KG1 (cell line): ENCODE measurements at places on chromosomes 4 and X.

- DNase-seq = no peak
These were observed 216.6 kb downstream of the KDR start for GRCh38 chr4:54908763-54909162.

GRCh38 chr4:1735215-1735614 is 13.9 kb downstream of the TACC3 start:
- no peak for DNase-seq

DNA sequence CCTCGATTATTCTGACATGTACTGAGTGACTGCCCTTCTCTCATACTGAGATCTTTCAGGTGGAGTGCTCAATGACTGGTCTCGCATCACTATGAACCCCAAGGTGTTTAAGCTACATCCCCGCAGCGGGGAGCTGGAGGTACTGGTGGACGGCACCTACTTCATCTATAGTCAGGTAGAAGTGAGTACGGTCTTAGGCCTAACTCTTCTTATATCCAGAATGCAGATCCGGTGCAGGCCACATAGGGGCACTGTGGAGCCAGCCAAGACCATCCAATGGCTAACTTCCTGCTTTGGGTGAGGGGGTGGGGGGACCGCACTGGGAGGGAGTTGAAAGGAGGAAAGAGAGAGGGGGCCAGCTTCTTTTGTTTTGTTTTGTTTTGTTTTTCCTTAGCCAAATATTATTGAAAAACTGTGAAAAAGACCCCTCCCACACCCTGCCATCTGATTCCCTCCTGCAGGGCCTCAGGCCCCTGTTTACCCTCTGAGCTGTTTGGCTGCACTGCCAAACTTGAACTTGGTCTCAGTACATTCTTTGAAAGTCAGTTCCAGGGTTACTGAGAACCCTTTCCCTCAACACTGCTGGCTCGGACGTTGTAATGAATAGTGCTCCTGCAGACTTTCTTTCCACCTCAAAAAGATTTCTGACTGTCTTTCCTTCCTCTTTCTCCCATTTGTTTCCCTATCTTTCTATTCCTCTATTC is 16.2 kb downstream of the AWAT2 start:
- DNase-seq = no peak

DNA sequence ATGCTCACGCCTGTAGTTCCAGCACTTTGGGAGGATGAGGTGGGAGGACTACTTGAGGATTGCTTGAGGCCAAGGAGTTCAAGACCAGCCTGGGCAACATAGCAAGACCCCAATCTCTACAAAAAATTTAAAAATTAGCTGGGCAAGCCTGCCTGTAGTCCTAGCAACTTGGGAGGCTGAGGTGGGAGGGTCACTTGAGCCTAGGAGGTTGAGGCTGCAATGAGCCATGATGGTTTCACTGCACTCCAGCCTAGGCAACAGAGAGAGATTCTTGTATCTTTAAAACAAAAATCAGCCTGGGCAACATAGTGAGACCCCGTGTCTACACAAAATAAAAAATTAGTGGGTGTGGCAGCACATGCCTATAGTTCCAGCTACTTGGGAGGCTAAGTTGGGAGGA is 1.9 kb downstream of the ZNF41 start:
- DNase-seq = no peak

DNA sequence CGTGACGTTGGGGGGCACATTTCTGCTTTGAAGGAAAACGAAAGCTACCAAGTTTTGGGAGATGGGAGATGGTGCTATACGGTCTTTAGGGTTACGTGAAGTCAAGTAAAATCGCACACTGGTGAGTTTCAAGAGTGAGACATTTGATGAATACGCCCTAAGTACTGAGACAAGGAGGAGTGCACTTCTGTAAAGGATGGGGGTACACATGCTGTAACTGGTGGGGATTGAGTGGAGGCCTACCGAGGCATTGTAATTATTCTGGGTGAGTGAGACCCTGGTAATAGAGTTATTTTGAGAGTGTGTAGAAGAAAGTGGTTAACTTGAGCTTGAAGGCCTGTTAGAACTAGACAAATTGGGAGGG is 536 bp downstream of the SH3BGRL start:
- DNase-seq = no peak

GRCh38 chr4:48651914-48652313 is 128.2 kb downstream of the FRYL start:
- DNase-seq = no peak

- no peak for DNase-seq
These were observed 160.7 kb downstream of the FHIP1A start for GRCh38 chr4:151569650-151570049.

DNA sequence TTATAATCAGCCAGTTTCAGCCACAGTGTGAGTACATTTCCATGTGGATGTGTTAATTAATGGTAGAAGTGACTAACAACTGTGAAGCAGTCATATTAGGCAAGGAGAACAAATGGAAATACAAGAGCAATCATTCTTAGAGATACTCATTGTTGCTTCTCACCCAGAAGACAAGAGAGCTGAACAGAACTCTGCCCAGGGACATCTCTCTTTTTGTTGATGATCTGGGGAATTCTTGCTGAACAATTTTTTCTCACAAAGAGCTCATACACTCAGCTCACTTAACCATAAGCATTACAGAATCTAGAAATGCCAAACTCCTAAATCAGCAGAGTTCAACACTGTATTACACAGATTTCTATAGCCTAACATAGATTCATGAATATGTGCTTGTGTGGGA is 150.1 kb downstream of the COMMD8 start:
- DNase-seq = no peak

- no peak for DNase-seq
These were observed 562.8 kb upstream of the AADAT start for GRCh38 chr4:170652571-170652970.

- DNase-seq = no peak
These were observed 7.9 kb downstream of the CXCL6 start for GRCh38 chr4:73844345-73844744.

DNA sequence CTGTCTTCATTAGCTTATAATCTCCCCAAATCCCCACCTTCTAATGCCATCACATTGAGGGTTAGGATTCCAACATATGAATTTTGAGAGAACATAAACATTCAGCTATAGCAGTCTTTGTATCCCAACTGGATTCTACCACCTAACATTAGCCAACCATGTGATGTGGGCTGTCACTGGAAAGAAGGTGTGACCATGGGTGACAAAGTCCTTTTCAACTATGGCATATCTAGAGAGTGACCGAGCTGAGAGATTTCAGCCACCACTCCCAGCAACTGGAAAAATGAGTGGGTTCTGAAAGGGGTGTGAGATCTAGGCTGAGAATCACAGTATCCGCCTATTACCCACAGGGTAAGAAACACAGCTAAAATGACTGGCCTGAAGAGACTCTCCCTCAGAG is 22.1 kb downstream of the GABRB1 start:
- DNase-seq = no peak

DNA sequence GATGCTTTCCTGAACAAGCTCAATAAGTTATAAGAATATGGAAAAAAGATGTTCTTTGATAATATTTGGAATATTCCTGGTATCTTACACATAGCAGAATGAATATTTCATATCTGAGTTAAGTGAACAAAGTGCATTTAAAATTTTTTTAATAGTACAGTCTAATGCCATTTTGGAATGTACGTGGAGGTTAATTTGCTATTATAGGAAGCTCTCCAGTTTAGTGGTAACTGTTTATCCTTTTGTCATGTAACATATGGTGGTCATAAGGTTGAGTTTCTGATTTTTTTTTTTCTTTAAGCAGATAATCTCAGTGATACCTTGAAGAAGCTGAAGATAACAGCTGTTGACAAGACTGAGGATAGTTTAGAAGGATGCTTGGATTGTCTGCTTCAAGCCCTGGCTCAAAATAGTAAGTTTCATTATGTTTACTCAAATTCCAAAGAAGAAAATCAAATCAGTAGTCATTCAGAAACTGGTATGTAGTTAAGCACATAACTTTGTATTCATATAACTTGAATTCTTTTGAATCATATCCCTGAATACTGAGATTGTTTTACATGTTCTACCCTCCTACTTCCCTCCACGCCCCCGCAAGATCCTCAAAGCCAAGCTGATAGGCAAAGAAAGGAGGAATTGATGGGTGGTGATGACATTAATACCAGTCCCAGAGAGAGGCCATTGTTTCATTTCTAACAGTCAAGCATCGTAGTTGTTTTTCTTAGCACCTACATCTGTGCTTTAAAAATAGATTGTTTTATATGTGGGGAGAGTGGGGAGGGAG is 32.1 kb downstream of the RAP1GDS1 start:
- no peak for DNase-seq

GRCh38 chr4:48660347-48660746 is 119.7 kb downstream of the FRYL start:
- no peak for DNase-seq

- DNase-seq = peak; percentile 1
These were observed 55.2 kb downstream of the CHST7 start for GRCh38 chrX:46628460-46629371.

GRCh38 chr4:71270901-71271300 is 67.9 kb upstream of the SLC4A4 start:
- DNase-seq = no peak

DNA sequence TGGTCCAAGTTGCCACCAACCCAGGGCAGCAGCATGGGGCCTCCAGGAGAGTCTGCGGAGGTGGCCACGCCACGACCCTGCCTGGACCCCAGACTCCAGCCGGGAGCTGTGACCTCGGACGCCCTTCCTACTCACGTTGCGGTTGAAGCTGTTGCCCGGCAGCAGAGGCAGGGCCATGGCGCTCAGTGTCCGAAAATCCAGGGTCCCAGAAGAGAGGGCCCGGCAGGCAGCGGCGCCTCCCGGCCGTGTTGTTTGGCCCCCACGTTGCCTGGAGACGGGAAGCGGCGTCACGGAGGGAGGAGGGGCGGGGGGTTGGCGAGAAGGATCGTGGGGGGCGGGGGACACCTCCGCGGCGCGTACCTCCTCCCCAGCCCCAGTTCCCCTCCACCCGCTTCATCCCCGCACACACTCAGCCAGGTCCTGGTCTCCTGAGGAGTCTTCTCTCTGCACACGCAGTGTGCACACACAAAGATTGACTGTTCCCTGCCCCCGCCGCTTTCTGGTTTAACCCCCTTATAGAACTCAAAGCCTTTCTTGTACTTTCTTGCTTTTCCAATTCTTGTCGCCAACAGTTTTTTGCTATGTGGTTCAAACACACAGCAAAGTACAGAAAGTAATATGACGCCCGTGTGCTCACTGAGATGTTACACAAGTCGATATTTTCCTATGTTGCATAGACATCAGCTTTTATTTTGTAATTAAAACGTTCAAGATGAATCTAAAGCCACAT is at the start of gene EFHC2:
Gene EFHC2 (minus strand): TSS at position 261 of the 730 bp plus-strand sequence. CDS start 84 bp downstream, at position 177.
- no peak for DNase-seq

GRCh38 chr4:161148051-161148450 is 1015.7 kb downstream of the FSTL5 start:
- no peak for DNase-seq

- DNase-seq = no peak
These were observed 115.3 kb downstream of the AASDH start for GRCh38 chr4:56272003-56272402.

DNA sequence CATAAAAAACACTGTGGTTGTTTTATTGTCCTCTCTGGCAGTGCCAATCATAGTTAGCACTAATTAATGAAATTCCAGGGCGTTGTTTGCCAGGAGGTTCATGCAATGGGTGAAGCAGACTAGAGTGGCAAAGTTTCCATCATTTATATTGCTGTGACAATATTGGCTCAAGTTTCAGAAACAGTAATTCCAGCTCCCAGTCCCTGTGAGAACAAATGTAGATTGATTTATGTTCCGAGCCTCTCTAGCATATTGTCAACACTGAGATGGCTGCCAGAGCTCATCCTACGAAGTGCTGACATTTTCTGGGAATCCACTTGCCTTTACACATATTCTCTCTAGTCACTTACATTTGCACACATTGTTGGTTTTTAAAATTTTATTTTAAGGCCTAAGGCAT is 440.0 kb upstream of the IGFBP7 start:
- no peak for DNase-seq

- DNase-seq = no peak
These were observed 15.9 kb upstream of the ZIC3 start for GRCh38 chrX:137549851-137550664.

- no peak for DNase-seq
These were observed 57.4 kb downstream of the VEGFC start for GRCh38 chr4:176735300-176735699.

DNA sequence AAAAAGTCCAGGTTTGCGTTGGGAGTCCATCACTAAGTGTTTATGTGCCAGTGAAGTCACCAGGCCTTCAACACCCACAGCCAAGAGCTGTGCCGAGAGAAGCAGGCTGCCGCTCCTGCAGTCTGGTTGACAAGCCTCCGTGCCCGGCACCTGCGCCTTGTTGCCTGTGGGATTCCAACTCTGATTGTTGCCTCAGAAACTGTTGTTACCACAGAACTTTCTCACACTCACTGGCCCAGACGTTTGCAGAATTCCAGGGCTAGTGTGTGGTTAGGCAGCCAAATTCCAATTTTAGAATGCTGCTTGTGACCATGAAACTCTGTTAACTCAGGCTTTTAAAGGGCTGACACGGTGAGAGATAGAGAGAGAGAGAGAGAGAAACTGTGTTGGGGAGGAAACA is 119.5 kb upstream of the LIMCH1 start:
- no peak for DNase-seq

GRCh38 chr4:21067351-21067750 is 367.1 kb downstream of the PACRGL start:
- no peak for DNase-seq

GRCh38 chrX:96776966-96777365 is 92.3 kb downstream of the DIAPH2 start:
- no peak for DNase-seq

- DNase-seq = no peak
These were observed 188.4 kb upstream of the GALNT7 start for GRCh38 chr4:172980219-172980618.

- no peak for DNase-seq
These were observed 2.2 kb downstream of the GRIA2 start for GRCh38 chr4:157222771-157223160.

- no peak for DNase-seq
These were observed 17.7 kb upstream of the RPS6KA3 start for GRCh38 chrX:20284444-20284843.

- DNase-seq = no peak
These were observed 68.5 kb downstream of the SH3RF1 start for GRCh38 chr4:169202145-169202699.

- DNase-seq = no peak
These were observed 18.4 kb downstream of the GABRA4 start for GRCh38 chr4:46974891-46975543.
